ENCODE measurements at places on chromosomes 7 and 10. TPM values are rescaled to one million over a fixed set of nuclear protein-coding genes. Genes with fewer than 3 reads are reported as not detected.

PDE6C gene
- 0.75 TPM for polyA plus RNA-seq

GRCh38 chr10:78491812-78492211 lies 458.1 kb downstream of the RPS24 start:
- DNase-seq = no peak

- DNase-seq = no peak
These were observed 882 bp upstream of the LRRC61 start for GRCh38 chr7:150322114-150322832.

NEURL1 gene
- polyA plus RNA-seq = 40.7 TPM

DNA sequence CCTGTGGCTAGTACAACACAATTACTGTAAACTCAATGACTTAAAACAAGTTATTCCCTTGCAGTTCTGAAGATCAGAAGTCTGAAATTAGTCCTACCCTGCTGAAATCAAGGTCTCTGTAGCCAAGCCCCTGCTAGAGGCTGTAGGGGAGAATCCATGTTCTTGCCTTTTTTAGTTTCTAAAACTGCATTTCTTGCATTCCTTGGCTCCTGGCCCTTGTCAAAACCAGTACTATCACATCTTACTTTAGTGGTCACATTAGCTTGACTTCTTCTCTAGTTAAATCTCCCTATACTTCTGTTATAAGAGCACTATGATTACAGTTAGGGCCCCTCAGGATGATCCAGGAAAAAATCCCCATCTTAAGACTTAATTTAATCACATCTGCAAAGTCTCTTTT lies 567.0 kb downstream of the GFRA1 start:
- DNase-seq = no peak
